Kidney epithelial cell (primary cell): ENCODE measurements at places on chromosomes 3 and 15.

- DNase-seq = no peak
Observed at GRCh38 chr15:67828278-67828968, 3.1 kb downstream of the SKOR1 start.

- no peak for DNase-seq
Observed at GRCh38 chr3:134313847-134314587, 60.2 kb downstream of the AMOTL2 start.

DNA sequence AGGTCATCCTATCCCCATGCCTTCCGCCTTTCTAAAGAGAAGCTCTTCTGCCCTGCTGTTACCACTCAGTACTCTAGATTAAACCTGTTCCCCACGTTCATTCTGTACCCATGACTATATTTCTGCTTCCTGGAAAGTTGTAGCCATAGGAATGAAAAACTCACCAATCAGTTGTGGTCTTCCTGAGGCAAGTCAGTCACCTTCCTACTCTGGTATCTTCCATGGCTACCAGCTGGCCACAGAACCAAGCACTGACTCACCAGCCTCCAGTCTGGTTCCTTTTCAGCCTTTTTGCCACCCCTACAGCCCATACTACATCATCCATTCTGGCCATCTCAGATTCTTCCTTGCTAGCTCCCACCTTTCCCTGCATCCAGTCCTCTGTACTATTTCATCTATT lies 46.4 kb downstream of the TMEM44 start:
- no peak for DNase-seq

DNA sequence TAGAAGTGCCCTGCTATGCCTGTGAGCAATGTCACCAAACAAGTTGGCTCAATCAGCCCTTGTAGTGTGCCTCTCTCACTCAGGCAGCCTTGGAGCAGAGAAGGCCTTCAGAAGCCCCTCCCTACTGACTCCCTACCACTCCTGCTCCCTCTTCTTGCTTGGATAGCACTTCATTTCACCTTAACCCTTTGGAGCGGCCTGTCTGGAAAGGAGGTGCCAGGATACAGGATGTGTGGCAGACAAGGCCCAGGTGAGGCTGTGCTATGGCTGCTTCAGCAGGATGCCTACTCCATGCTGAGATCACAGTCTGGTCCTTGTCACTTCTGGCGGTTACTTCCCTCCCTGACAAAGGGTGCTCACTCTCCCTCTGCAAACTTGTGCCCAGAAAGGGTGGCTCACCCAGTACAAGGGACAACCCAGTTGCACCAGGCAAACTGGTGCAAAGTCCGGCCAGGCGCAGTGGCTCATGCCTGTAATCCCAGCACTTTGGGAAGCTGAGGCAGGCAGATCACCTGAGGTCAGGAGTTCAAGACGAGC lies 1.1 kb downstream of the MON1A start:
- no peak for DNase-seq

DNA sequence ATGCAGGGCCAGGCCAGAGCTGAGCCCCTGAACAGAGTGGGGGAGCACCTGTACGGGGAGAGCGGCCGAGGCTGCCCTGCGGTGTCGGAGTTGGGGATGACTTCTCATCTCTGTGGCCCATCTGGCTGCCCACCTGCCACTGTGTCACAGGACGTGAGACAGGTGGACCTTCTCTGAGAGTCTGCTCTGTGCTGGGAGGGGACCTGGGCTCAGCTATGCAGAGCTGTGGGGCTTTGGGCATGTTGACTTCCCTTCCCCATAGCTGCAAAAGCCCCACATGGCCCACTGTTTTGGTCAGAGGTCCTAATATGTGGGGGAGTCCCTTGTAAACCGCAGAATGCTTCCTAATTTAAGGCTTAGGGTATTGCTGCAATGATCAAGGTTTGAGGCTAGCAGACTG lies 68.0 kb upstream of the TRPM1 start:
- no peak for DNase-seq

DNA sequence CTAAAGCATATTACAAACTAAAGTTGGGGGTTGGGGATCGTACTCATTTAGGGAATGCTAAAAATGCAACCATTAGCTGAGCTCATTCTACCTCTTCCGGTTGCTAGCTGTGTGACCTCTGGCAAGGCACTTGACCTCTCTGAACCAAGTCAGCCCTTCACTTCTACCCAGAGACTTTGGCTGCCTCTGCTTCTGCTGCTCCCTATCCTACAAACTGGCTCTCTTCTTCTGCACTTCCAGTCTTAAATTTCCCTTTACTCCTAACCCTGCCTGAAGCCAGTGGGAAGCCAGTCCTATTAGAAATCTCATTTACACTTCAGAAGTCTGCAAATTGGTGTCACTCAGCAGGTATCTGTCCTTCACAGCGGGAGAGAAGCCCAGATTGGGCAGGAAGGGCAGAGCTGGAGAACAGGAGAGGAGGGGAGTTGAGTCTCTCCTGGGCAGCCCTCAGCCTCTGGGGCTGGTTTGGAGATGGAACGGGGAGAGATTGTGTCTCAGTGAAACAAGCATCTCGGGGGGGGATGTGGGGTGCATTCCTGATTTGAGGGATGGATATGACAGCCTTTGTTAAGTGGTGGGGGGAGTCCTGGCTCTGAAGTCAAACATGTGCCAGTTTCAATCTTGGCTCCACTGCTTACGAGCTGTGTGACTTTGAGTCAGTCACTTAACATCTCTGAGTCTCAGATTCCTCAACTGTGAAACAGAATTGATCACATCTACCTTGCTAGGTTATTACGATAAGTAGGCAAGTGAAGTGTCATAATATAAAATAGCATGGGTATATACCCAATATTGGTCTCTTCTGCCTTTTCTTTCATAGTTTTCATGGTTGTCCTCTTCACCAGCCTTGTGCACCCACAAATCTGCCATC lies 7.8 kb upstream of the AEN start:
- DNase-seq = no peak

DNA sequence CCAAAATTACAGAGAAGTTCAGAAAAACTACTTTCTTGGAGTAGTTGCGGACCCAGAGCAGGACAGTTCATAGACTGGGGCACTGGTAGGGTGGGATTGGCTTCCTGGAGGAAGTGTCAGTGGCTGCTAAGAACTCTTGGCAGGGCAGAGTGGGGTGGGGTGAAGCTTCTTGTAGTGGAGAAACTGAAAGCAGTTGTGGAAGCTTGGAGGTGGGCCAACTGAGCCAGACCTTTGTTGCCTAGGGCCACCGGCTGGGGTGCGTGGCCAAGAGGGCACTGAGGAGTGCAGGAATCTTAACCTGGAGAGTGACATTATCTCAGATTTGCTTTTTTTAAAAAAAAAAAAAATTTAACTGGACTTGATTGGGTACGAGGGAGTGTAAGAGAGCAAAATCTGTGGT lies 3.1 kb downstream of the KAT2B start:
- DNase-seq = no peak
